Activated CD4-positive, alpha-beta T cell treated with anti-CD3 and anti-CD28 coated beads, Interleukin-2, Interleukin-6, amounts not matched to agents 100 ng/mL and 50 ng/mL, durations not matched to agents 16 hours and 8 hours (primary cell): ENCODE measurements at places on chromosomes 7 and 10.

DNA sequence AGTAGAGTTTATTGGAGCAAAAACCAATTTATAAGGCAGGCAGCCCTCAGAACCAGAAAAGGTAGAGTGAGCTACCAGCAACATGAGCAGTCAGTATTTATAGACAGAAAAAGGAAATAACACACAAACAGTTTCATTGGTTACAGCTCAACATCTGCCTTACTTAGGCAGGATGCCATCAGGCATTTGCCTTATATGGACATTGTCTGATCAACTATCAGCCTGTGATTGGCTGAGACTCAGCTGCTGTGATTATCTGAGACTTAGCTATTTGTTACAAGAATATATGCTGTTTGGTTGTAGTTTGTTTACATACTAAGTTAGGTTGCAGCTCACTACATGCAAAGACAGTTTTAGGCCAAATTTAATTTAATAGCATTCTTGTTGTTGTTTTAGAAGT lies 60.4 kb upstream of the CDK1 start:
- DNase-seq = no peak

DNA sequence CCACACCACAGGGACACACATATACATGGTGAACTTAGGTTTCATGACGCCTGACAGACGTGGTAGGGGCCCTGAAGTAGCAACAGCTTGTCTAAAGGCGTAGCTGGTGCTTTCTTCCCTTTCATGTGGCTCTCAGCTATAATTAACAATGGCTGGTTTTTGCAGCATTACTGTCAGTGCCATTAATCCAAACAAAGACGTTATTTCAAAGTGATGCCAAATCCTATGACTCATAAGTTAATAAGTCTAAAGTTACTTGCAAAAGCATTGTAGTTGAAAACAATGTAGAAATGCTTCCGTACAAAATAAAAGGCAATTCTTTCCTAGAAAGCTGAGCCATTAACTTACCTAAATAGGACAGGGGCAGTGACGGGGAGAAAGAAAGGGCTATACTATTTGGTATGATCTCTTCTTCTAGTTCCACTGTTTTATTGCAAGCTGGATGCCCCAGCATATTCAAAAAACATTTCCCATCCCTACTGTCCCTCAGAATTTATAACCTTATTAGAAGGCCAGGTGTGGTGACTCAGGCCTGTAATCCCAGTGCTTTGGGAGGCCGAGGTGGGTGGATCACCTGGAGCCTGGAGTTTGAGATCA lies 105.4 kb downstream of the ODAD2 start:
- DNase-seq = no peak

DNA sequence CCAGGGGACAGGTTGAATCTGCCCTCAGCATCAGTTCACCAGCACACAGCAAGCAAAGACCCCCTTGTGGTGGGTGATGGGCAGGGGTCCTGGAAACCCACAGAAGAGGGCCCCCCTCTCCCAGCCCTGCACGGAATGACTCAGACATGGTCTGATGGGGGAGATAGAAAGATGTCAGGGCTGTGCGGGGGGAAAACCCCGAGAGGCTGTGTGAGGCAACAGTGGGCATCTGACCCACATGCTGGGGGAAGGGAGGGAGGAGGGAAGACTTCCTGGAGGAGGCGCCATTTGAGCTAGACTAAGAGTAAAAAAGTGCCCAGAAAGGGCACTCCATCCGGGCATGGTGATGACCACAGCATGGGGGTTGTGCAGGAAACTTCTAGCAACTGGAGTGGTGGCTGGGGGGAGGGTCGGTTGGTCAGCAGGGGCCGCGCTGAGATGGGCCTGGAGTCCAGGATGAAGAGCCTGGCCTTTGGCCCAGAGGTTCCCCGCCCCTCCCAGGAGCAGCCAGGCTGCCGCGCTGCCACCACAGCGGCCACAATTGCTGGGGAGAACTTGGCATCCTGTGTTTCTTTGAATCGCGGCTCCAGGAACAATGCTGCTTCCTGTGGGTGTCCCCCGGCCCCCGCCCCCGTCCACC lies 2.5 kb downstream of the LFNG start:
- DNase-seq = peak; percentile 93

- DNase-seq = no peak
Measured at GRCh38 chr7:68613897-68614296, 984.4 kb upstream of the AUTS2 start.
